CD4-positive, alpha-beta T cell treated with Interleukin-21 for 1 hour (primary cell): ENCODE measurements at places on chromosomes 11 and 22.

DNA sequence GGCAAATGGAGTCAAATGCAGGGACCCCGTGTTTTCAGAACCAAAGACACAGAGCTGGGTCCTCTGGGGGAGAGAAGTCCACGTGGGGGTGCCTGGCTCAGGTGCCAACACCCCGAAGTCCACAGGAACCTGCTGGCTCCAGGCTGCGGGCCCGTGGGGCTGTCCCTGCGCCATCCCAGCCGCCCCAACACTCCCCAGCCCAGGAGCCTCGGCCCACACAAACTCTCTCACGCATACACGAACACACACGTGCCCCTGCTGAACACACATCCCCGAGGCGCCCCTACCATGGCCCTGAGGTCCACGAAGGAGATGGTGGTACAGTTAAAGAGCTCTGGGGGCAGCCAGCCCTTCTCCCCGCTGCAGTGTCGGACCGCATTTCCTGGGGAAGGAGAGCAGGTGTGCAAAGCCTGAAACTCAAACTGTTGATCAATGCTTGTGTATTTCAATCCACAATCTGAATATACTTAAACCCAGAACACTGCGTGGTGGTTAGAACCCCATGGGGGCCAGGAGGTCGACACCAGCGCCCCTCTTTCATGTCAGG, 54.7 kb downstream of the TRMU start:
- DNase-seq: no peak

GRCh38 chr11:101397979-101398378, 185.8 kb downstream of the TRPC6 start:
- no peak for DNase-seq

DNA sequence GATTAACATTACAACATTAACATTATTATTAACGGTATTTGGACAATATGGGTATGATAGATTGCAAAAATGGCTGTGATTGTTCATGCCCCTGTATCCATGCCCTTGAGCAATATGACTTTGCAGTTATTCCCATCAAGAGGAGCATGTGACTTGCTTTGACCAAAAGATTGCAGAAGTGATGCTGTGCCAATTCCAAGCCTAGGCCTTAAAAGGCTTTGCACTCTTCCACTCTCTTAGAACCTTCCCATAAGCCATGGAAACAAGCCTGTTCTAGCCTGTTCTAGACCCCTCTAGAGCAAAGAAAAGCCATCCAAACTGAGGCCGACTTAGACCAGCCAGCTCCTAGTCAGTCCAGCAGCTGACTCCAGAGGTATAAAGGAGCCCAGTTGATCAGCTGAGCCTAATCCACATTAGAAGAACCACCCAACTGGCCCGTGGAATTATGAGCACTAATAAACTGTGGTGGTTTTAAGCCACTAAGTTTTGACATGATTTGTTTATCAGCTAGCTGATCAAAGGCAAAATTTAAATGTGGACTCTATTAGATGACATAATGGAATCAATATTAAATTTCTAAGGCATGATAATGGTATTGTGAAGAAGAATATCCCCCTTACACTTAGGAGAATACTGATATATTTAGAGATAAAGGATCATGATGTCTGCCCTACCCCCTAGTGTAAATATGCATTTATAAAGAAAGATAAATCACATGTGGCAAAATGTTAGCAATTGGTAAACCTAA, 28.6 kb downstream of the RAB30 start:
- DNase-seq: no peak

- no peak for DNase-seq
These were observed 27.9 kb downstream of the GUCY1A2 start for GRCh38 chr11:106990331-106990730.

GRCh38 chr11:7384691-7385090, 100.6 kb upstream of the OLFML1 start:
- DNase-seq: no peak

DNA sequence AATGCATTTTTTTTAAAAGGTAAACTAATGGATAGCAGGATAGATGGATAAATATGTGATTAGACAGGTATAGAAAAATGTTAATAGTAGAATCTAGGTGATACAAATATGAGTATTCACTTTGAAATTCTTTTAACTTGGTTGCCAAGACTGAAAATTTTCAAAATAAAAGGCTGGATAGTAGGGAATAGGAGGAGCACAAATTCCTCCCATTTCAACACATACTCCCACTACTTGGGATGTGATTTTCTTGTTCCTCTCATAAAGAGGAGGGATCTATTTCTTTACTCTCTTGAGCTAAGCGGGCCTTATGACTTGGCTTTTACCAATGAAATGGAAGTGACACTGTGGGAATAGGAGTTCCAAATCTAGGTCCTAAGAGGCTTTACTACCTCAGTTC, 35.9 kb downstream of the PIK3C2A start:
- DNase-seq: no peak
